Spleen (tissue), 13 donors: ENCODE measurements at places on chromosomes 6 and 20. TPM values are rescaled to one million over a fixed set of nuclear protein-coding genes. Genes with fewer than 3 reads are reported as not detected.

The MYT1 gene
- not detected for total RNA-seq

The SLC22A7 gene
- total RNA-seq, result not detected

The BPIFB4 gene
- not detected for total RNA-seq

The PACRG gene
- total RNA-seq, result not detected

The RAB44 gene
- 1.3 TPM for total RNA-seq

The SOBP gene
- total RNA-seq, result 7.1 TPM

The TREM1 gene
- total RNA-seq, result 14.8 TPM

The ENPP3 gene
- 0.74 TPM for total RNA-seq

The FARS2 gene
- 18.9 TPM for total RNA-seq

The C20orf202 gene
- total RNA-seq, result not detected

The SNAP25 gene
- not detected for total RNA-seq

The RAB23 gene
- 2.5 TPM for total RNA-seq

The SERPINB6 gene
- 188 TPM for total RNA-seq
